ENCODE measurements at places on chromosomes 16 and 17.

GRCh38 chr17:49618028-49618611 lies 42.4 kb downstream of the NXPH3 start:
- DNase-seq: no peak

- no peak for DNase-seq
Measured at GRCh38 chr17:12070561-12070960, 49.9 kb downstream of the MAP2K4 start.

GRCh38 chr17:60142872-60143499 lies 6.8 kb upstream of the CA4 start:
- DNase-seq: peak; percentile 89

DNA sequence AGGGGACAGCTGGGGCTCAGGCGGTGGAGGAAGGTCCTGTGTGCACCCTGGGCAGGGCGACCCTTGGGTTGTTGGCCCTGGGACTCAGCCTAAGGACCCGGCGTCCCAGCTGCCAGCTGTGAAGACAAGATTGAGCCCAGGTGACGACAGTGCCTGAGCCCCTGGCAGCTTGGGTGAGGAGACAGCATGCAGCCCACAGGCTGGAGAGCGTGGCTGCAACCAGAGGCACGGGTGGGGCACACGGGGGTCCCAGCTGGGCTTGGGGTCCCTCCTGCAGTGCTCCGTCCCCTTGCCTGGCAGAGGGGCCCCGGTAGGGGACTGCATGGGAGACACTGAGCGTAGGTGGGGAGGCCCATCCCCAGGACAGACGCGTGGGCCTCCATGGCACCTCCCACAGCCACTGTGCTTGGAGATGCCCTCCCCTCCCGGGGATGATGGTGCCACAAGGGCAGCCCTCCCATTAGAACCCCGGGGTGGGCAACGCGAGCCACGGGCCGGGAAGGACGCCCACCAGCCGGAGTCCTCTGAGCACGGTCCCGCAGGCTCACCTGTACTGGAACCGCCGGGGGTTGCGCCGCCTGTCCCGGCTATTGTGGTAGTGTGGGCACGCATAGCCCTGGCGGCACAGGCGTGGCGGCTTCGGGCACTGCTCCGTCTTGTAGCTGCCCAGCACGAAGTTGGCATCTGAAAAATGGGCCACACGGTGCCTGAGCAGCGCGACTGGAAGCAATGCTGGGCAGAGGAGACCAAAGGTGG lies 15.5 kb downstream of the UNKL start:
- DNase-seq: no peak

DNA sequence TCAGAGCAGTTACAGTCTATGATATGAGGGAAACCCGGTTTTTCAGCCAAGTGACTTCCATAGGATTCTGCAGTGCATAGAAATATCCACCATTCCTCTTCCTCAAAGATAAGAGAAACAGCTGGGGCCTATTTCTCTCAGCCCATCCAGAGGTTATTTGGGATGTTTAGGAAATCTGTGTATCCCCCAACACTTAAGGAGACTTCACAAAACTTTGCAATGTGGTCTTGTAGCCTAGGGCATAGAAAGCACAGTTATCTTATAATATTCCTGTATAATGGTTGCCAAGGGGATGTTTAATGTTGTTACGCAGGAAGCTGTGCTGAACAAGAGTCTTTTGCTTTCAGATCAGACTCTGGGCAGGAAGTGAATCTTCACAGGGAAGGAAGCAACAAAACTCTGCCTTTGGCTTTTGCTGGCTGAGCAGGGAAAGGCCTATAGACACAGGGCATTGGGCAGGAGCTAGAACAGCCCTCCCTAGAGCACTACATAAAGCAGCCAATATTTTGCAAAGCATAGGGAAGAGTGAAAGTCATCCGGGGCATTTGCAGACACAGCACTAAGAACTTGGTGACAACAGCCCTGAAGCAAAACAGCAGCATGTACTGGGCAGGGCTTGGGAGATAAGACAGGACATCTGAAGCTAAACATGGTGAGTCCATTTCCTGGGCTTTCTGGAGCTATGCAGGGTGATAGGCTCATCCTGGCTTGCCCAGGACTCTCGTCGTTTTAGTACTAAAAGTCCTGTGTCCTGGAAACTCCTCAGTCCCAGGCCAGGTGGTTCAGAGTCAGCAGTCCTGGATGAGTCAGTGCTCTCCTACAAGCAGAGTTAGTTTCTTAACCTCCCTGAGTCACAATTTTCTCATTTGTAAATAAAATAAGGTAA lies 18.7 kb upstream of the BEAN1 start:
- DNase-seq: peak; percentile 47

DNA sequence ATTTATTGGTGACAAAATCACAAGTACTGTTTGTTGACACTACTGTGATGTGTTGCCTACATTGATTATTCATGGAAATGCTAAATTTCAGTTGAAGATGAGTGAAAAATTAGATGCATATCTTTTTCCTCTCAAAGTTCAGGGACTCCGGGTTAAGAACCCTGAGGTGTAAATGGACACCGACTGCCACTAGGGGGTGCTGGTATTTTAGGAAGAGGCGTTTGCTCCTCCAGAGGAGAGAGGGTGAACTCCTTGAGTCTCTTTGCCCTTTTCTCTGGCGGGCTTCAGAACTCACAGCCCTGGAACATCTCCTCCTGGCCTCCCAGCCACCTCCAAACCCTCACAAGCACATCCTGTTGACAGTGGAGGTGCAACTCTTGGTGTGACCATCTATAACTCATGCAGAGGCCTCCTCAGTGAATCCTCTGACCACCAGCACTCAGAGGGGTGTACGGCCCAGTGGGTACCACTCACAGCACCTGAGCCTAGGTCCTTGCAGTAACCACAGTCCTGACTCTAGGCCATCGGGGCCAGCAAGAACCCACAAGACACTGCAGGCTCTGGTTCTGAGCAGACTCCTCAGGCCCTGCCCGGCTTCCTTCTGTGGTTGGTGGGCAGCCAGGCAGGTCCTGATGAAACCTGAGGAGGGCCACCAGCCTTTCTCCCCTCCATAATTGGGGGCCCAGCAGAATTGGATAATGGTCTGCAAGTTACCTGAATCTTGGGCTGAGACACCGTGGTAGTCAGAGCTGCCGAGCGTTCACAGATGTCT lies 26.2 kb upstream of the PIK3R5 start:
- peak; percentile 34 for DNase-seq

- no peak for DNase-seq
Measured at GRCh38 chr17:80732268-80732667, 187.6 kb downstream of the RPTOR start.

GRCh38 chr17:8851600-8851999 lies 15.9 kb downstream of the PIK3R6 start:
- DNase-seq: no peak

GRCh38 chr16:79190542-79190941 lies 410.0 kb downstream of the MAF start:
- no peak for DNase-seq

DNA sequence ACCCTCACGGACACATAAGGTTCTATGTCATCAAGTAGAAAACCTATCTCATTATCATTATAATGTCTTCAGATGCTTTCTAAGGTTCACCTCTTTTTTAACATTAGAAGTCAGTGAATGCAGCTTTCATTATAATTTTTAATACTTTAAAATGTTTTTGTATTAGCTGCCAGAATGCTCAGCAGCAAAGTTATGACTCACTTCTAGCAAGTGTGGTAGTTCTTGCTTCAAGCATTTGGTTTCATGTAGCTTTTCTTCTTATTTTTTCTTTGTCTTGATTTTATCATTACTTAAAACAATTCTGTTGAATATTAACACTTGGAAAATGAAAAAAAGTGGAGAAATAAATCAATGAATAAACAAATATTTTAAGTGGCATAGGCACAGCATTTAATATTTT lies 23.4 kb downstream of the LPCAT2 start:
- no peak for DNase-seq

DNA sequence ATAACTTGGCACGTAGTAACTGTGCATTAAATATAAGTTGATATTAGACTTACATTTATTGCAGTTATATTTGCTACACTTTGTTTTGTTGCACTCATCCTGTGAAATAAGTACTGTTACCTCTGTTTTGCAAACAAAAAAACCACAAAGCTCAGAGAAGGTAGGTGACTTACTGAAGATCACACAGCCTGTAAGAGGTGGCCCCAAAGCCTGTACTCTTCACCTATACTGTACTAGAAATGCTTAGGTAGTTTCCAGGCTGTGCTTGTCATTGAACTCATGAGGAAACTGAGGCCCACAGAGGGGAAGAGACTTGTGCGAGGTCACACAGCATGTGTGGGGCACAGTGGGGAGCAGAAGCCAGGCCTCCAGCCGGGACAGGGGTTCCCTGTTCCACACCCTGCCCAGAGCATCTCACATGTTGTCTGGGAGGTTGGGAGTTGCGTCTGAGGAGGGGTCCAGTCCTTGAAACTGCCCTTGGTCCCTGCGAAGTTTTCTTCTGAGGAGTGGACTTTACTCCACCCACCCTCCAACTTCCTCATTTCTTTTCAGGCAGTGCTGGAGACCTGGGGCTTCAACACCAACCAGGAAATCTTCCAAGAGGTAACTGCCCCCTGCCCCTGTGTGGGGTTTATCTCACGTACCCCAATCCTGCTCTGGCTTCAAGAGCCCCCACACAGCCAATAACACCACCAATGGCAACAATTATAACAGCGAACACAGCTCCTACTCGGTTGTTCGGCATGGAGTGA lies 13.0 kb downstream of the CETP start:
- no peak for DNase-seq

DNA sequence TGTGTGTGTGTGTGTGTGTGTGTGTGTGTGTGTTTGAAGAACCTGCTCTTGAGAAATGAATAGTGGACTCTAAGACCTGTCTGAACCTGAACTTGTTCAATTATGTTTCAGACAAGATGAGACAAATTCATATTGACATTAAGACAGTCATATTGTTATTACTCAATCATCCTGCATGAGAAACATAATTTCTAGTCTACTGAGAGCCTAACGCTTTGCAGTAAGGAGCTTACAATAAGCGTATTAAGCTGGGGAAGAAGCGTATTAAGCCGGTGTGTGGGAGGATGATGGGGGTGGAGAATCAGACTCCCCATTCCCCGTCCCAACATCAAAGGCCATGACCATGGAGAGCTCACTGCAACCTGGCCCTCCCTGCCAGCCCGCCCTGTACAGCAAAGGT lies 22.4 kb upstream of the MNT start:
- DNase-seq: no peak

DNA sequence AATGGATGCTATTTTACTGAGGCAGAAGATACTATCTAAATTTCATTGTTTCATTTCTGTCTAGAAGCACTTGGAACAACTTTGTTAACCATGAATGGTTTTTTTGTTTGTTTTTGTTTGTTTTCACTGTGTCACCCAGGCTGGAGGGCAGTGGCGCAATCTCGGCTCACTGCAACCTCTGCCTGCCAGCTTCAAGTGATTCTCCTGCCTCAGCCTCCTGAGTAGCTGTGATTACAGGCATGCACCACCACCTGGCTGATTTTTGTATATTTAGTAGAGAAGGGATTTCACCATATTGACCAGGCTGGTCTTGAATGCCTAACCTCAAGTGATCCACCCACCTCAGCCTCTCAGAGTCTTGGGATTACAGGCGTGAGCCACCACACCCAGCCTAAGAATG lies 40.5 kb downstream of the ABHD15 start:
- no peak for DNase-seq

Measured in SW480 (cell line).